Heart right ventricle (tissue), 16 donors: ENCODE measurements at places on chromosomes 6 and 20. TPM values are rescaled to one million over a fixed set of nuclear protein-coding genes. Genes with fewer than 3 reads are reported as not detected.

The TREML1 gene
- total RNA-seq: not detected

GRCh38 chr6:15507221-15507620, 155.6 kb downstream of the DTNBP1 start:
- H3K4me1 ChIP-seq: peaks cover 66% of the 10 kb centered on the region
- H3K36me3 ChIP-seq: no peaks in the 10 kb centered on the region
- no peak overlapping the region for H3K27ac ChIP-seq
- H3K27me3 ChIP-seq: no peaks in the 10 kb centered on the region
- DNase-seq: no peak

DNA sequence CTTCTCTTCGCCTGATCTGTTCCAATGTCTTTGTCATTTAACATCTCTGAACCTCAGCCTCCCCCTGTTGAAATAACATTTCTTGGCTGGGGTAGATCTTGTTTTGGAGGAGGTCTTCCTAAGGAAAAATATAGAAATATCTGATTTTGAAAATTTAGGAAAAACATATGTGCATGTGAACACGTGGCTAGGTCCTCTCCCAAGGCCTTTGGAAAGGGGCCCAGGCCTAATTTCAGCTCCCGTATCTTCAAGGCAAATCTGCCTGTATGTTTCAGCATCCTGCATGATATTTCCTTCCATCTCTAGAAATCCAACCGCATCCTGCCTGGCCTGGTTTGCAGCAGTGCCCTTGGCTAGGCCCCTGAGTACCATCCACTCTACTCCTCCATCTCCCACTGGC, 261.2 kb downstream of the PHACTR1 start:
- no peak for DNase-seq
- no peak overlapping the region for H3K27ac ChIP-seq
- no peaks in the 10 kb centered on the region for H3K36me3 ChIP-seq
- H3K4me3 ChIP-seq: no peak overlapping the region
- no peaks in the 10 kb centered on the region for H3K27me3 ChIP-seq
- H3K4me1 ChIP-seq: no peaks in the 10 kb centered on the region

The ARMH2 gene
- not detected for total RNA-seq

DNA sequence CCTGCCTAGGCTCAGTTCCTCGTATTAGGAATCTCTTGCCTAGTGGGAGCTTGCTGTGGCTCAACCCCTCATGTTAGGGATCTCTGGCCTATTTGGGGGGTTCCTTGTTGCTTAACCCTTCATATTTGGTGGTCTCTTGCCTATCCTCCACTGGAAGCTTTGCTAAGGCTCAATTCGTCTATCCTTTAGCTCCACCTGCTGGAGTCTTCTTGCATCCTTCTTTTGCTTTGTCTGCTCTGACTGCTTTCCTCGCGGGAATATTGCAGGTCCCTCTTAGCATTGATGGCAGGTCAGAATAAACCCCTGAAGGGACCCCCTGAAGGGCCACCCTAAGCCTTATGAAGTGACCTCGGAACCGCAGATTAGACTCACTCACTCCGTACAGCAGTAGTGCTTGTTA, 203.0 kb upstream of the TBX18 start:
- no peaks in the 10 kb centered on the region for H3K27me3 ChIP-seq
- H3K27ac ChIP-seq: no peak overlapping the region
- H3K4me3 ChIP-seq: no peak overlapping the region
- DNase-seq: no peak
- no peaks in the 10 kb centered on the region for H3K36me3 ChIP-seq

GRCh38 chr6:154337406-154338005, 19.1 kb downstream of the IPCEF1 start:
- no peaks in the 10 kb centered on the region for H3K4me1 ChIP-seq
- no peak for DNase-seq
- no peaks in the 10 kb centered on the region for H3K27me3 ChIP-seq
- H3K36me3 ChIP-seq: no peaks in the 10 kb centered on the region
- H3K4me3 ChIP-seq: no peak overlapping the region
